Amniotic epithelial cell (primary cell): ENCODE measurements at places on chromosomes 13 and 19.
A peak's percentile ranks its signal among the peaks of the same experiment; 100 is the strongest.

DNA sequence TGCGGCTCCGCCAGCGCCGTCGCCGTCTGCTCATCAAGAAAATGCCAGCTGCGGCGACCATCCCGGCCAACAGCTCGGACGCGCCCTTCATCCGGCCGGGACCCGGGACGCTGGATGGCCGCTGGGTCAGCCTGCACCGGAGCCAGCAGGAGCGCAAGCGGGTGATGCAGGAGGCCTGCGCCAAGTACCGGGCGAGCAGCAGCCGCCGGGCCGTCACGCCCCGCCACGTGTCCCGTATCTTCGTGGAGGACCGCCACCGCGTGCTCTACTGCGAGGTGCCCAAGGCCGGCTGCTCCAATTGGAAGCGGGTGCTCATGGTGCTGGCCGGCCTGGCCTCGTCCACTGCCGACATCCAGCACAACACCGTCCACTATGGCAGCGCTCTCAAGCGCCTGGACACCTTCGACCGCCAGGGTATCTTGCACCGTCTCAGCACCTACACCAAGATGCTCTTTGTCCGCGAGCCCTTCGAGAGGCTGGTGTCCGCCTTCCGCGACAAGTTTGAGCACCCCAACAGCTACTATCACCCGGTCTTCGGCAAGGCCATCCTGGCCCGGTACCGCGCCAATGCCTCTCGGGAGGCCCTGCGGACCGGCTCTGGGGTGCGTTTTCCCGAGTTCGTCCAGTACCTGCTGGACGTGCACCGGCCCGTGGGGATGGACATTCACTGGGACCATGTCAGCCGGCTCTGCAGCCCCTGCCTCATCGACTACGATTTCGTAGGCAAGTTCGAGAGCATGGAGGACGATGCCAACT is 24.4 kb upstream of the KCTD15 start:
- DNase-seq, result no peak

DNA sequence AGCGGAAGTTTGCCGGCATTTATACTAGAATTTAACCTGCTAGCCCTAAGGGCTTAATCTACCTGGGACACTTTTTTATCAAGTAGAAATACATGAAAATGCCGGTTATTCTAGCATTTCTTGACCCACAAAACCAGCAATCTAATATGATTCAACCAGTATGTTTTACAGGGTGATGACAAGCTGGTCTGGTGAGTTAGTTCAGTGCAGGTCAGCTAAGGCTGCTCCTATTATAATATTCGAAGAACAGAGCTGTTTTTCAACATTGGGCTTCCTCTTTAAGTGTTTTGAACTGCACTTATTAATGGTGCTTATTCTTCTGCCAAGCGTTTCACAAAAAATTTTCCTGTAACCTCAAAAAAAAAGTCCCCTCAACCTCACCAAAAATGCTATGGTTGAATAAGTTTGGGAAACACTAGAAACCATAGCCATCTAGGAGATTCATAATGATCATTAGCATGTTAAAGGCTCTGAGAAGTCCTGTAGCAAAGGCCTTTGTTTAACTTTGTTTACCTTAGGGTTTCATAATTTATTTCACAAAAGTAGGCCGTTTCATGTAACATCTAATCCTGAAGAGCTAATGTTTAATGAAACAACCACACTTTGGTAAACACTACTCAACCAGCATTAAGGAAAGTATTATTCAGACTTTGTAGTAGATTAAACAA is 526.6 kb downstream of the KLF12 start:
- no peak for DNase-seq

DNA sequence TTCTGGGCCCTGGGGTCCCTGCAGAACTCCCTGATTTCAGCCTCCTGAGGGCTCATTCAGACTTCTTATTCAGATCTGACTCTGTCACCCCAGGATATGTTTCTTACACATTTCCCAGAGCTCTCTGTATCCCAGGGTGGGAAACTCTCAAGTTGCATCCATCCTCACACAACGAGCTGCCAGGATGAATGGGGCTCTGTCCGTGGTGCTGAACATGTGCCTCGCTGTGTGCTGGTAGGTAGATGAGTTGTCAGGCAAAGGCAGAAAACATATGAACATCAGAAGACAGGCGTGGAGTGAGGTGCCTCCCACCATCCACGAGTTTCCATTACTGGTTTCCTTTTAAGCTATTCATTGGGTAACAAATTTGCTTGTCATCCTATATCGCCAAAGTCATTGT is 11.4 kb upstream of the IGFL1 start:
- peak; percentile 41 for DNase-seq

- no peak for DNase-seq
These were observed 611 bp upstream of the LRFN1 start for GRCh38 chr19:39321117-39321831.

DNA sequence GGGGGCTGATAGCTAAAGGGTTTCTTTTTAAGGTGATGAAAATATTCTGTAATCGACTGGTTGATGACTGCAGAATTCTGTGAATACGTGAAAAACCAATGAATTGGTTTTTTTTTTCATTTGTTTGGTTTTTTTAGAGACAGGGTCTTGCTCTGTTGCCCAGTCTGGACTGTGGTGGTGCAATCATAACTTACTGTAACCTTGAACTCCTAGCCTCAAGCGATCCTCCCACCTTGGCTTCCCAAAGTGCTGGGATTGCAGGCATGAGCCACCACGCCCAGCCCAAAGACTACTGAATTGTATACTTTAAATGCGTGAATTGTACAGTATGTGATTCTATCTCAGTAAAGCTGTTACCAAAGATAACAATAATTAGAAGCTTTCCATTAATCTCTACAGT is 14.8 kb upstream of the AKAP8 start:
- no peak for DNase-seq

DNA sequence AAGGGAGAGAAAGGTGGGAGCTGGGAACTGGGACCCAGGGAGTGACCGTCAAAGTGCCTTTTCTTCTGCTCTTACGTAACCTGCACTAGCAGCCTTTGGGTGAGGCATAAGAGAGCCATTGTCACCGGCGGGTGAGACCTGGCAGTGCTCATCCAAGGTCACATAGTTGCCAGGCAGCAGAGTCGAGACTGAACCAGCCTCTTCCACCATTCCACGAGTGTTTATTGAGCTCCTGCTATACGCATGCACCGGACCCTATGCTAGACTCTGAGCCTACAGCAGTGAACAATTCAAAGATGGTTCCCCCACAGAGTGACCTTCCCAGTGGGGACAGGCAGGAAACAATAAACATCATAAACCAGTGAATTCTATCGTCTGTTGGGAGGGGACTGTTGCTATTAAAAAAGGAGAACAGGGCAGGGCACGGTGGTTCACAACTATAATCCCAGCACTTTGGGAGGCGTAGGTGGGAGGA is 18.6 kb upstream of the STRN4 start:
- no peak for DNase-seq

GRCh38 chr13:57858376-57858775 is 226.8 kb downstream of the PCDH17 start:
- no peak for DNase-seq

DNA sequence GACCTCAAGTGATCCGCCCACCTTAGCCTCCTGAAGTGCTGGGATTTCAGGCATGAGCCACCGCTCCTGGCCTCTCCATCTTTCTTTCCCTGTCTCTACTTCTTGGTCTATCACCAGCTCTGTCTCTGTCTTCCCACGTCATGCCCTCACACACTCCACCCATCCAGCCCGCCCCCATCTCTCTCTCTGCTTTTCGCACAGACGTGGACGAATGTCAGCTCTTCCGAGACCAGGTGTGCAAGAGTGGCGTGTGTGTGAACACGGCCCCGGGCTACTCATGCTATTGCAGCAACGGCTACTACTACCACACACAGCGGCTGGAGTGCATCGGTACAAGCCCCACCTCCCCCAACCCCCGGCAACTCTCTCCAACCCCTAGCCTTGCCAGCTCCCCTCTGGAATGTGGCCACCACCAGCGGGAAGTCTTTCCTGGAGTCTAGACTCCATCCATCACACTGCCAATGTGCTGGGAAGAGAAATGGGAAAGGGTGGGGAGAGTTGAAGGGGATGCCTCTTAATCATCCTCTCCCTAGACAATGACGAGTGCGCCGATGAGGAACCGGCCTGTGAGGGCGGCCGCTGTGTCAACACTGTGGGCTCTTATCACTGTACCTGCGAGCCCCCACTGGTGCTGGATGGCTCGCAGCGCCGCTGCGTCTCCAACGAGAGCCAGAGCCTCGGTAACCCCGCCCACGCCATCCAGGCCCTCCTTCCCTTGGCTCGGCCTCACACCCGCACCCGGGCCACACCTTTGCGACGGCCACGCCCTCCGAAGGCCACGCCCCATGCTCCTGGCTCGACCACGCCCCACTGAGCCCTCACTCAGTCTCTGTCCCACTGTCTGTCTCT is 22.5 kb downstream of the LTBP4 start:
- DNase-seq, result peak; percentile 93

DNA sequence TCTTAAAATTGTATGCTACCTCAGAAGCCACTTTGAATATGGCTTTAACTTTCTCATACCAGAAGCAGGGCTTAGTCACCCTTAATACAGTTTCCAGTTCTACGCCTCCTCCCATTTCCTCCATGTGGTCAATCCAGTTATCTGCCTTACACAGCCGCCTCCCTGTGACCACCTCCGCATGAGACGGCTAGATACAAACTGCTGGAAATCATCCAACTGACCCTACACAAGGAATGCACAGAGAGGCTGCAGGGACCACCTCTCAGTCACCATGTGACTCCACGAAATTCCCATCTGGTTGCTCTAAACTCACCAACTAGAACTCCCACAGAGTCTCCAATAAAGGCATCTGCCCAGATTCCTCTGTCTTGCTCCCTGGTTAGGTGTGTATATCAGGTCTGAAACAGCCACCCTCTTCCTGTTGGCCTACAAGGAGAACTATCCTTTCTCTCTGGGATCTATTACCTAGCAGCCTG is 6.8 kb downstream of the ZNF564 start:
- DNase-seq, result peak; percentile 77

GRCh38 chr13:41694545-41695301 is 237.4 kb downstream of the RGCC start:
- DNase-seq, result peak; percentile 91

GRCh38 chr19:47545061-47545948 is 27.6 kb downstream of the ZNF541 start:
- no peak for DNase-seq

DNA sequence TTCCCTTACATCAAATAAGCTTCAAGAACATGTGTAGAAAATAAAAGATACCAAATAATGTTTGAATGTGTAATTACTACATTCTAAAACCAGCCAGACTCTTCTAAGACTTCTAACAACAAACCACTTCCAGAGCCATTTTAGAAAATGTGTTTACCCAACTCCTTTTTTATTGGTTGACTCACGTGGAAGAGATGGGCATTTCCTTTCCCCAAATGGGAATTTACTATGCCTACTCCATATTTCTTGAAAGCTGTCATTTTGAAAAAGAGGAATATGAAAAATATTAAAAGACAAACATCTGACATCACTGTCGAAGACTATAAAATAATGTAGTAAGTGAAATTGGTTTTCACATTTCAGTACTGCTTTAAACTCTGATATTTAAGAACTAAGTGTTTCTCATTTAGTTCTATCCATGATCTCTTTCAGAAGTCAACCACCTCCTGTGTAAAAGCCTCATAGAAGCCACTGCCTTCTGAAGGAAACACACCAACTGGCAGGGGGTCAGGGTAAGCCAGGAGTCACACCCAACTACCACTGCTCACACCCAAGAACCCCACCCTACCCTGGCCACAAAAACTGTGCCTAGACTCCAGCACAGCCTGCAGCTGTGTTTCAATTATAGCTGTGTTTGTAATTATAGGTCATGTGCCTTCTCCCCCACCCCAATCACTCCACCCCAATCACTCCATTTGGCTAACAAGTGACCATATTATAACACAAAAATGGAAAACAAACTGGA is 86.8 kb downstream of the UBL3 start:
- DNase-seq, result no peak

DNA sequence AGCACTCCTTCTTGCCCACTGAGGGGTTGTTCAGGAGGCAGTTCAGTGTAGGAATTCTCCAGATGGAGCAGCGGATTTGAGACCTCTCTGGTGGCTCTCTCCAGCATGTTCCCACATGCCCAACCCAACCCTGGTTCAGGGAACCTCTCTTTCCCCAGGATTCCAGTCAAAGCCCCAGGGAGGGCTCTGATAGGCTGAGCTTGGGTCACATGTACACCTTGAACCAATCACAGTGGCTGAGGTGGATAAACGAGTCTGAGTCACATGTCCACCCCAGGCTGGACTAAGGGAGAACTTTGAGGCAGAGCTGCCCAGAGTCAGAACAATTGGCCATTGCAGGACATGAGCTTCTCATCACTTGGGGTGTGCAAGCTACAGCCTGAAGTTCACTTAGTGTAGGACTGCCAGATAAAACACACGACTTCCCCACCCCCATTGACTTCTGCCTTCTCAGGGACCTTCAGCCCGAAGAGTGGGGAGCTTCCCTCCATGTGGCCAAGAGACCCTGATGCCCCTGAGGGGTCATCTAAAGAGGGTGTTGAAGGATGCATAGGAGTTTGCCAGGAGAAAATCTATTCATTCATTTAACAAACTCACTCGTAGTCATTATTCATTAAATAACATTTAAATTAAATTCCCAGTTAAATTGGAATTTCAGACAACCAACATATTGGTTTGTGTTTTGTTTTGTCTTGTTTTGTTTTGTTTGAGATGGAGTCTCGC is 4.0 kb upstream of the MAST3 start:
- peak; percentile 38 for DNase-seq

- DNase-seq, result no peak
These were observed 268.8 kb downstream of the SLITRK1 start for GRCh38 chr13:83613524-83613923.

GRCh38 chr13:98941126-98941525 is 36.7 kb downstream of the DOCK9 start:
- DNase-seq, result peak; percentile 7

DNA sequence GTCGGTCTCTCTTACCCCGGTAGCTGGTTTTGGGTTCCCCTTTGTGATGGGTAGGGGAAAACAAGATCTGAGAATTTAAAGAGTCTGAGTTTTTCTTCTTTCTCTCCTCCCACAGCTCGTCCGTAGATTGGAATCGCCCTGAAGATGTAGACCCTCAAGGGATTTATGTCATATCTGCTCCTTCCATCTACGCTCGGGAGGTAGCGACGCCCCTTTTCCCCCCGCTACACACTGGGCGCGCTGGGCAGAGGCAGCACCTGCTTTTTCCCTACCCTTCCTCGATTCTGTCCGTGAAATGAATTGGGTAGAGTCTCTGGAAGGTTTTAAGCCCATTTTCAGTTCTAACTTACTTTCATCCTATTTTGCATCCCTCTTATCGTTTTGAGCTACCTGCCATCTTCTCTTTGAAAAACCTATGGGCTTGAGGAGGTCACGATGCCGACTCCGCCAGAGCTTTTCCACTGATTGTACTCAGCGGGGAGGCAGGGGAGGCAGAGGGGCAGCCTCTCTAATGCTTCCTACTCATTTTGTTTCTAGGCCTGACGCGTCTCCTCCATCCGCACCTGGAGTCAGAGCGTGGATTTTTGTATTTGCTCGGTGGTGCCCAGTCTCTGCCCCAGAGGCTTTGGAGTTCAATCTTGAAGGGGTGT is 7.1 kb upstream of the SELENOV start:
- DNase-seq, result no peak

- DNase-seq, result peak; percentile 69
These were observed 10.3 kb downstream of the PALM start for GRCh38 chr19:718991-719512.

DNA sequence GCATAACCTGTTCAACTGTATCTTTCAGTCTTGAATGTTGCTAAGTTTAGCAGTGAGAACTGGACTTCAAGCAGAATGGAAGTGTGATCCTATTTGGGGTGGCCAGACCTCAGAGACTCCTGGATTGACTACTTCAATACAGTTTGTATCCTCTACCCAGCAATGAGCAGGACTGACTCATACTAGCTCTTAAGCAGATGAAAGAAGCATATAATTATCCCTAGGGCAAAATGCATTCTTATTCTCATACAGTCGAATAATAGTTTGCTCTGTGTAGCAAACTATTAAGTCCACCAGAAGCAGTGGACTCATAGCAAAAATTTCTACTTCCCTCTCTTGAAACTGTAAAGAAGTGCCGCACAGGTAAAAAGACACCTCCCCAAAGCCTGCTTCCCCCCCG is 46.4 kb upstream of the FAM216B start:
- no peak for DNase-seq
